ENCODE measurements at places on chromosomes 6 and 20. TPM values are rescaled to one million over a fixed set of nuclear protein-coding genes. Genes with fewer than 3 reads are reported as not detected.
A peak's percentile ranks its signal among the peaks of the same experiment; 100 is the strongest.

GRCh38 chr6:75283907-75284631 is 523 bp downstream of the TMEM30A start:
- no peak for DNase-seq

DNA sequence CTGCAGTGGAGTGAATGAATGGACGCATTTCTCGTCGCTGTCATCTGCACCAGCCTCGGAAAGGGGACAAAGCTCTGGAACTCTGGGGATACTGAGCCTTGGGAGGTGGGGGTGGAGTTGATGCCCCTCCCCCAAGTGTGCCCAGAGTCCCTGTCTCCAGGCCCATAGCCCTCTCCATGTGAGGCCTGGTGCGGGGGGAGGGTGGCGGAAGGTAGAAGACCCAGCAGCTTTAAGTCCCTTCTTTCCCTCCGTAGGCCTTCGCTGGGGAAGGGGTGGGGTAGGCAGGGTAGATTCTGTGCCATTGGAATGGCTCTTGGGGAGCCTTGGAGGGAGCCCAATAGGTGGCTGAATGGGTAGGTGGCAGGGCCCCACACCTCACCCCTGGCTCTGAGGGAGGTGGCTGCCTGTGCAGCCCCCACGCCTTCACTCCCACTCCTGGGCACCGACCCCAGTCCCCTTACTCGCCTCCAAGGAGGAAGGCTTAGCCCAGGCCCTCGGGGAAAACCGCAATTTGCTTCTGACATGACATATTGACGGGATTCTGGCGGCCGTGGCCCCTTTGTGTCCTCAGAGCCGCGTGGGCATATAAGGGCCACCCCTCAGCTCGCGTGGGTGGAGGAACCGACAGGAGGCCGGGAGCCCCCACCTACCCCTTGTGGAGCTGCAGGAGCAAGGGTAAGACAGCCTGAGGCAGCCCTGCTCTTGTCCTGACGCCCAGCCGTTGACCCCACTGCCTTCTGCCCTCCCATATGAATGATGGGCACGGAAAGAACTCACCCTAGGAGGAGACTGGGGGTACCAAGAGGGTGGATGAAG is at the start of gene BPIFB3:
BPIFB3 (plus strand) TSS at position 613 of the 816 bp plus-strand sequence. CDS start 1,533 bp downstream, outside the sequence.
- no peak for DNase-seq

DNA sequence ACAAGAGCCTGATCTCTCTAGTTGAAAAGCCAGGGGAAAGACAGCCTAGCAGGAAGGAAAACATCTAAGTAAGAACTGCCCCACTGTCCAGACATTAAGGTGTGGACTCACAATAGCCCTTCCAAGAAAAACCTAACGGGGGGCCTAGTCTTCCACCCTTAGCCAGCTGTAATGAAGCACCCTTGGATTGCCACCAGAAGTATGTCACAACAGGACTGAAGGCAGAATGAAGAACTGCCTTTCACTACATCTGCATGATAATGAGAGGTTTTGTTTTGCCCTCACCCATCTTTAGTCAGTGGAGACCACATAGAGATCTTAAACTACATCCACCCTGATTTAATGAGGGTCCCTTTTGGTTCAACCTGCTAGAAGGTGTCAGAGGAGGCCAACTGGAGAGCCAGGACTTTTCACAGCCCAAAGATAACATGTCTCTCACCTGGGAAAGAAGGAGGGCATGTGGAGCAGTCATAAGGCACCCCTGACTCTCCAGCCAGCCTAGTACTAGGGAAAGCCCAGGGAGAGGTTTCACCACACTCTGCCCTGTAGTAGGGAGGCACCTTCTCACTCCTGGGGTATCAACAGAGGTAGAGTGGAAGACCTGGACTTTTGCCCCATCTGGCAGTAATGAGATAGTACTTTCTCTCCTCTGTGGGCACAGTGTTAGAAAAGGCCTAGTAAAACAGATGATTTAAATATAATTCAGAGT is 1017.4 kb upstream of the MANEA start:
- DNase-seq: no peak

DNA sequence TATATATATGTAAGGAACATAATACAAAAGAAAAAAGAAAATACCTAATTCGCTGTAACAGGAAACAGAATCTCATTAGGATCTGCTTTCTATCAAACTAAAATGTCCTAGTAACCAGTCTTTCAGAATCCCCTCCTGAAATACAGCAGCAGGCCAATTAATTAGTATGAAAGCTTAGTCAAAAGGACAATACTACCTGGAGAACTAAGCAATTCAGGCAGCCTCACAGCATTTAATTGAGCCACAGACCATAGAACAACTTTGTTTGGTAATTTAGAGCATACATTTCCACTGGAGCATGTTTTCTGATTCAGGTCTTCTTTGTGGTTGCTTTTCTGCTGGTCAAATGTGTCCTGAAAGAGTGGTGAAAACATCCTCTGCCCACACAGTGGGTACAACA is 516.0 kb downstream of the LMBRD1 start:
- no peak for DNase-seq

- no peak for DNase-seq
Observed at GRCh38 chr6:136524936-136525413, 25.2 kb downstream of the MAP7 start.

STK35 gene
- total RNA-seq: 20.4 TPM

DNA sequence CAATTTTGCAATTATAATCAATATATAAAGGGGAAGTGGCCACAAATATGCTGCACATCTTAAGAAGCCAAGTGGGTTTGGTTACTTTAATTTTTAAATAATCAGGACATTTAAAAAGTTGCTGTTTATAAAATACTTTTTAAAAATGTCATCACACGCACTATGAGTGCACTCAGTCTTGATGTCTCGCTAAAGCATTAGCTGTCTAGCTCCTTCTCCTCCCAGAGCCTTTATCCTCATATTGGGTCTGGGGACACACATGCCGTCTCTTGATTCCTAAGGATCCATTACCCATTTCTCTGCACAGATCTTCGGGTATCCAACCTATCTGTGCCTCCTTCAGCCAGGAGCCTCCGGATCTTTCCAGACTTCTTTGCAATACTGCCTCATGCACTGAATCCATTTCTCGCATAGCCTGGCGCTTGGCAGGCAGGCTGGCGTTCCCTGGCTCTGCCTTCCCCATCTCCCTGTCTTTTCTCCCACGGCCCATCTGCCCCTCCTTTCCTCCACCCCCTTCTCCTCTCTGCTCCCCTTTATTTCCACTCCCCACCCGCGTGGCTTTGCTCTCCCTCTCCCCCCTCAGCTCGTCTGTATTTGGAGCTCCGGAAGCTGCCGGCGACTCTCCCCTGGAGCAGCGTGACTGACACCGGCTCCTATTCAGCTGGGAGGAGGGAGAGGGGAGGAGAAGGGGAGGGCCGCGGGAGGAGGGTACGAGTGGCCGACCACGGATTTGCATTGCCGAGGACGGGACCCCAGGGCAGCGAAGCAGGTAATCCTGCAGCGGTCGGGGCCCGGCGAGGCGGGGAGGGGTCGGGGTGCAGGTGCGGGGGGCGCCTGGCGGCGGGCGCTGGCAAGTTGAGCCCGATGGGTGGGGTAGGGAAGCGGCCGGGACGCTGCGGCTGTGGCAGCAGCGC is at the start of gene CAP2:
CAP2 (plus strand) TSS at position 618 of the 914 bp plus-strand sequence. CDS start 27,961 bp downstream, outside the sequence.
- DNase-seq: peak; percentile 77

DNA sequence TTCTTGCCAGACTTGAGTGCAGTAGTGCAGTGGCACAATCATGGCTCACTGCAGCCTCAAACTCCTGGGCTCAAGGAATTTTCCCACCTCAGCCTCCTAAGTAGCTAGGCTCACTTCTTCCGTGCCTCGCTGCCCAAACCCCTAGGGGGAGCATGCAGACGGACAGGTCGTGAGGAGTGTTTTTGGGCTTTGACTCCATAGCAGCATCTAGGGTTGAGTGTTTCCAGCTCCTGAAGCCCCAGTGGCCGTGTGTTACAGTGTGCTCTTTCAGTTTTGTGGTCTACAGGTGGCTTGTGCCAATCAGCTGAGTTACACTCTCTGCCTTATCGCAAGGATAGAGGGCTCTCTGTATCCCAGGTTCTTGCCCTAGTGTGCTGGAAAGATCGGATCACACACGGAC is 33.4 kb downstream of the NCOA3 start:
- no peak for DNase-seq

DNA sequence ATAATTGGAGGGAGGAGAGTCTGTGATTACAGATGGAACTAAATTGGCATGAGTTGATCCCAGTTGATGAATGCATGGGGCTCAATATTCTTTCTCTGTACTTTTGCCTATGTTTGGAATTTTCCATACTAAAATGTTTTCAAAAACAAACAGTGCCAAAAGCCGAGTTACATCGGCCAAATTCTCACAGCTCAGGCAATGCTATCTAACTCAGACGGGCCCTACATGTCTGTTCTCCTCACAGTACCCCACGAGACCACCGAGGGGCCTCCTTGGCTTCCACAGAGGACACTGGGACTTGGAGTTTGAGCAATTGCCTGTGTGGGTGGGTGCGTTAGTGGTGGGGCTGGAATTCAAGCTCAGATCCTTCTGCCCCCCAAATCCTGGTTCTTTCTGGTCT is 413.2 kb downstream of the CDH26 start:
- DNase-seq: no peak

DNA sequence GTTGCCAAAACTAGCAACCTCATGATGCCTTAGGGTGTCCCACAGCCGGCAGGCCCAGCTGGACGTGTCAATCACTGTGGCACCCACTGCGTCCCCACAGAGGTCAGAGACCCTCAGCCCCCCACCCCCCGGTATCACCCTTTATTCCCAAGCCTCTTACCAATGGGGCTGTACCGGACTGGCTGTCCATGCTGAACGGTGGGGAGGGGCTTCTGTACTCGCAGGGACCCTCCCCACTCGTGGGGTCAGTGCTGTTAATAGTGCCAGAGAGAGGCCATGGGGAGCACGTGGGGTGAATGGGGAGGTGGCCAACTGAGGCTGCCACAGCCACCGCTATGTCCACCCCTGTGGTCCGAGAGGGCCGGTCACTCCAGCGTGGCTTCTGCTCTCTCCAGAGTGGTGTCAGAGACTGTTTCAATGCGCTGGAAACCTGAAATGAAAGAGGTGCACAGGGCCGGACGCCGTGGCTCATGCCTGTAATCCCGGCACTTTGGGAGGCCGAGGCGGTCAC is 68.6 kb downstream of the THBS2 start:
- peak; percentile 34 for DNase-seq

WFDC12 gene
- total RNA-seq: not detected

DNA sequence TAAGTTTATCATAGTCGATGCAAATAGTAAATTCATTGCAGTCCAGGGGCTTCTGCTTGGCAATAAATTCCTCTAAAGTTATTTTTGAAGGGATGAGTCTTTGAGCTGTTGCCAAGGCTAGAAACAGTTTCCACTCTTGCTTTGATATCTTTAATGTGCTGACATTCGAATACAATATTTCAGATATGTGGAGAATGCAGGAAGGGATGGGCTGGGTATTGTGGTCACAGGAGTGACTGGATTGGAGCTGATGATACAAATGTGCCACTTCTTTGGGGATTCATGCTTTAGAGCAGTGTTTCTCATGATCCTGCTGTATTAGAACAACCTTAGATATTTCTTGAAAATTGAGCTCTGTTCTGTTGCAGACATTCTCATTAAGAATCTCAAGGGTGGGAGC is 139.0 kb downstream of the PRDM13 start:
- no peak for DNase-seq

All from adrenal gland (tissue), 19 donors.